ENCODE measurements at places on chromosomes 1 and 21.

DNA sequence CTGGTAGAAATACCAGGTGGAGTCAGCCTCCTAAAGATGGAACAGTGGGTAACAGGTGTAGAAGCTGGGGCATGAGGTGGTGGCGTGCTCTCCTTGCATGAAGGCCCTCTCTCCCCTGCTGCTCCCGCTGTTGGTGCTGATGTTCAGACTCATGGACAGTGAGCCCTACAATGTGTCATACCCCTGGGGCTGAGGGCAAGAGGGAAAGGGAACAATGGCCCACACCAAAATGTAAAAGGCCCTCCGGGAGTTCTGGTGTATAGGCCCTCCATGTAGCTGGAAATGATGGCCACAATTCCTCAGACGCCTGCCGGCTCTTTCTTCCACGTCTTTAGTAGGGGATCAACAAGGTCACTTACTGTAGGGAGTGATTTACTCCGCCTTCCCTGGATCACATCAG lies 194.9 kb downstream of the DYRK1A start:
- DNase-seq: no peak

DNA sequence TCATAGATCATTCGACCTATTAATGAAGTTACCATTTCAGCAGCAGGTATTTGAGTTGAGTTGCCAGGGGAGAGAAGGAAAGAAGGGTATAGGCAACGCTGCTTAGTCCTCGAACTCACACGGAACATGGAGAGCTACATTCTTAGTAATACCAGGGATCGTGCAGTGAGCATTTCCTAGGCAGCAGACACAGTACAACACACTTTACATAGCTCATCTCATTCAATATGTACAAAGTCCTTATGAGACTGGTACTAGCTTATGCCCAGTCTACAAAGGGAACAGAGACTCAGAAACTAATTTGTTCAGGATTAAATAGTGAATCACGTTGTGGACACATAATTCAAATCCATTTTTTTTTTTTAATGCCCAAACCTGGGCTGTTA lies 25.6 kb downstream of the IRF2BP2 start:
- no peak for DNase-seq

GRCh38 chr1:202752774-202753173 lies 42.5 kb upstream of the SYT2 start:
- DNase-seq: no peak

DNA sequence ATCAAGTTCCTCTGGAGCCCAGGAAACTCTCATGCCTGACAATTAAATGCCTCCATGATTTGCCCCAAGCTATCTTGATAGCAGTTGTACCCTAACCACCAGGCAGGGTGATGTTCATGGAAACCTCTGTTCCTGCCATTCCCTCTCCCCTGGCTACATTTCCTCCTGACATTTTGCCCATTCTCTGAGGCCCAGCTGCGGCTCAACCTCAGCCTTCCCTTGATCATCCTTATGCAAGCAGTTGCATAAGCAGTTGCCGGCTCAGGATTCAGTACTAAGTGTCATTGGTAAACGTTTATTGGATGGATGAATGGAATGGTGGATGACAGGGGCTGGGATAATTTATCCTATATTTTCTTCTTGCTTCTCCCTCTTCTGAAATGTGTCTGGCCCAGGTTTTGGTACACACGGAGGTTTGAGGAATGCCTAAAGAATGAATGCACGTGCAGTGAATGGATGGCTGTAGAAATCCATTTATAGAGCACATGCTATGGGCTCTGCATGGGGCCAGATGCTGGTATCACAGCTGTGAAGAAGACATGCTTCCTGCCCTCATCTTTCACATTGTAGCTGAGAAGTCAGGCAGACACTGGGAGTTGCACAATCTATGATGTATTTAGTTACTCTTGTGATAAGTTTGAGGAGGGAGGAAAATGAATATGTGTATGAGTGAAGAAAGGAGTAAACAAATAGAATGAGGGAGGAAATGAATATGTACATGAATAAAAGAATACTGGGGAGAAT lies 261.8 kb downstream of the FOXD2 start:
- DNase-seq: no peak

- DNase-seq: no peak
These were observed 195.1 kb downstream of the CRB1 start for GRCh38 chr1:197463142-197463541.

DNA sequence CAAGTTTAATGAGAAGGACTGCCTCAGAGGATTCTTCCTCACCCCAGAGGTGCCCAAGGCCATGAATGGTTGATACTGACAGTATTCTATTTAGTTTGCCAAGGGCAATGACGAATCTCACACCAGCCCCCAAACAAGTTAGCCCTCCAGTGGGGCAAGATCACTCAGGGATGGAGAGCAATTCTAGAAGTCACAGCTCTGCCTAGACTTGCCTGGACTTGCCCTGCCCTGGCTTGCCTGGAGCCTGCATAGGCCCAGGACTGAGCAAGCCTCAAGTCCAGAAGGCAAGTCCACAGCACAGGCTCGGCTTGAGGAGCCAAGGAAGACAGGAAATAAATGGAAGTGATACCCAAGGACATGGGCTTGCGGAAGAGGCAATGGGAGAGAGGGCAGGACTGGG lies 39.5 kb upstream of the RGS16 start:
- DNase-seq: no peak

- no peak for DNase-seq
These were observed 14.4 kb downstream of the FRRS1 start for GRCh38 chr1:99751877-99752504.

DNA sequence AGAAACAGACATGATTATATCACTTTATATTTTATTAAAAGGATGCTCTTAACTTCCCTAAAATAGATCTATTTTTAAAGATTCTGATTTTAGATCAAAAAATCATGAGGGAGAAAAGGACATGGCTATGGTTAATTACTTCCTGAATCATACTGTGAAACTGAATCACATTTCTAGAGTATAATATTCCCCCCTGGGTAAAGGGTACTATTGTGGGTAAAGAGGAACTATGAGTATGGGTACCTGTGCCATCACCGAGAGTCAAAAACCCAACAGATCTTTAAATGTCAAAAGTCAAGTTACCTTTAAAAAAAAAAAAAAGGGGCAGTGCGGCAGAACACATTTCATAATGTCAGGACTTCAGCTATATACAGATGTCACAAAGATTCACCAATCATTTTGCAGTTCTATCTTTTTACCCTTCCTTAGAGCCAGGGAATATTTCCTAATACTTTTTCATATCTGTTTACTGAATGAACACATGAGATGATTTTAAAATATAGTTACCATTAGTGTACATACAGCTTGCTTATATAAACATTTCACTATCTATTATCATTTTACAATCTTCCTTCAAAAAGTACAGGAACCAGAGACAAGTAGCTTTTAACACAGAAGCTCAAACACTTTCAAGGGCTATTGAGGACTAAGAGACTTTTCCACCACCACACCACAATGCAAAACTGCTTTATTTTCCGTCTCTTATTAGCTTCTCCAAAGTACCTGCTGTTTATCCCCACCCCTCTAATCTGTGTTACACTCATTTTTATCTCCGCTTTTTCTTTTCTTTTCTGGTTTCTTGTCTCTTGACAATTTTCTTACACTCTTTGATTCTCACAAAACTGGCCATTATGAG lies 45.0 kb downstream of the EVI5 start:
- no peak for DNase-seq

DNA sequence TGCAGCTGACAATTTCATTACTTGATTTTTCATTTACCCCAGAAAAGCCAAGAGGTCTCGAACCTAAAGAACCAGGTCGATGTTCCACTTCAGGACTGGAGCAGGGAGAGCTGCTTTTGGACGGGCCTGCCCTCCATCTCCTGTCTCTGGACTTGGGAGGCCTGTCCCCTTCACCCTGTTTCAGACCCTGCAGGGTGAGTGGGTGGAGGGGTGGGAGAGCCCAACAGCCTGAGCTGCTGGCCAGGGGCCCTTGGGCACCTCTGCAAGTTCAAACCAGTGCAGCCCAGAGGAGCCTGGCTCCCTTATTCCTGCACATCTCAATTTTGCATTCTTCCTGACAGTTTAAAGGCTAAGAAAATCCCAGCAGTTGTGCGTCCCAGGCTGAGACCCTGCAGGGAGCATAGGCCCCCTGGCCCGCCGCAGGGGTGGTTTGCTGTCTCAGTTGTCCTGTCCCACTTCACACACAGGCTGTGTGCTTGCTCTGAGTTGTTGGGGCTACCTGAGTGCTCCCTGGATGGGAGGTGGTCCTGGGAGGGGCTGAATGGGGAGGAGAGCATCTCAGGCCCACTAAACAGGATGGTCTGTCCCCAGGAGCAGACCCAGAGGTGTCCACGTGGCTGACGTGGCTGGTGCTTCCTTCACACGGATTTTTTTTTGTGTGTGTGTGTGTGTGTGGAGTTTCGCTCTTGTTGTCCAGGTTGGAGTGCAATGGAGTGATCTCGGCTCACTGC lies 443.7 kb downstream of the PTPRU start:
- no peak for DNase-seq

DNA sequence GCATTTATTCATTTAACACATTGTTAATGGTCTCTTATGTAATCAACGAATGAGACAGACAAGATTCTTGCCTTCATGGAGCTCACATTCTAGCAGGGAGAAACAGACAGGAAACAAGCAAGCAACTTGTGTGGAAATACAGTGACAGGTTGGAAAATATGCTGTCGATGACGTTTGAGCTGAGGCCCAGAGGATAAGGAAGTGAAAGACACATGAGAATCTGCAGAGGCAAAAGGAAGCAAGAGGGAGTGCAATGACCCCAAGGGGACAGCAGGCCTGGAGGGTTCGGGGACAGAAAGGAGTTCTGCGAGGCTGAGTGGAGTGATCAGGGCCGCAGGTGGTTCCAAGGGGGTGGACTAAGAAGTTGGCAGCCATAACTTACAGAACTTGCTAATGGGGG lies 60.6 kb upstream of the AKT3 start:
- no peak for DNase-seq

DNA sequence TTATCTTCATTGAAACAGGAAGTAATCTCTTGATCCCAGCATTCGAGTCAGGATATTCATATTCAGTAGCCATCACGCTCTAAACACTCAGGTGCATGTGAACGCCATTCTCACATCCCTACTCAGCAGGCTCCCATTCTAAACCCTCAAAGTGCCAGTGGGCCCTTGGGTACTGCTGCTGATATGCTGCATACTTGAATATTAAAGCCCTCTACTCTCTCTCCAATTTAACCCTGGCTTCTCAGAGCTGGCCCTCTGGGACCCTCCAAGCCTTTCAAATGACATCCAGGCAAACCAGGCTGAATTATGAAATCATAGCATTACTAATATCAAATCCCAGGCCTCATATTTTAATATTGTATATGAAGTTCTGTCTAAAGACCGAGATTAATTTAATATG lies 468.2 kb downstream of the NUF2 start:
- DNase-seq: no peak

DNA sequence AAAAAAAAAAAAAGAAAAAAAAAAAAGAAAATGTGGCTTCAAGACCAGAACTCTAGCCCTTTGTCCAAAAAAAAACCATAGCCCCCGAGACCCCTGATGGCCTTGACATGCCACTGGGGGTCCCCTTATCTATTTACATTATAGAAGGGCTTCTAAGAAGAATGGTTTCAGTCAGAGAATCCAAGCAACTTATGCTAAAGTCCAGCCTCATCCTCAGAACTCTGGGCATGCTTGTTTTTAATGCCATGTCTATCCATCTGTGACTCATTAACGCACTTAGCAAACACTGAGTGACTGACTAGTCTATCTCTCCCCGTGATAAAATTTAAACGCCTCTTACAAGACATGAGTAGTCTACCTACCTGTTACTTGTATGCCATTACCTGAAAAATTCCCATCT lies 29.3 kb downstream of the ERG start:
- DNase-seq: no peak

DNA sequence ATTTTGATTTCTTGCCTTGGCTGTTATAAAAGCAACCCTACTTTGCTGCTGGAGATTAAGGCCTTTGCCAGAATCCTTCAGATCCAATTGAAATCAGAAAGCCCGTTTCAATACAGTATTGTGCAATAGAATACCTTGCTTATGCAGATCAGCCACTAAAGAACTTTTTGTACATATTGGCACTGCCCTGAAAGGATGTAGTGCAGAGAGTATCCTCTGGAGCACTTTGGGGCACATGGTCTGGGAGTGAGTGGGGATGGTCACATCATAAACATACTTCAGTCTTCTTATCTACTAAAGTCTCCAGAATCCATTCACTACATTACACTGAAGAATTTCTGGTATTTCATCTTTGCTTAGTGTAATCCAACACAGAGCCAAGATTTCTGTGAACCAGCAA lies 189.0 kb downstream of the CENPF start:
- DNase-seq: no peak

DNA sequence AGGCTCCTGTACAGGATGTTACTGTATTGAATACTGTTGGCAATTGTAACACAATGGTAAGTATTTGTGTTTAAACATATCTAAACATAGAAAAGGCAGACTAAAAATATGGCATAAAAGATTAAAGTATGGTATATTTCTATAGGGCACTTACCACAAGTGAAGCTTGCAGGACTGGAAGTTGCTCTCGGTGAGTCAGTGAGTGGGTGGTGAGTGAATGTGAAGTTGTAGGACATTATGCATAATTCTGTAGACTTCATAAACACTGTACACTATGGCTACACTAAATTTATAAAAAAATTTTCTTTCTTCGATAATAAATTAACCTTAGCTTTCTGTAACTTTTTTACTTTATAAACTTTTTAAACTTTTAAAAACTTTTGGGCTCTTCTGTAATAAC lies 13.7 kb upstream of the TRIM62 start:
- no peak for DNase-seq

GRCh38 chr1:145711213-145711651 lies 4.1 kb upstream of the PDZK1 start:
- DNase-seq: no peak

GRCh38 chr1:176456795-176457194 lies 6.2 kb upstream of the PAPPA2 start:
- DNase-seq: no peak

DNA sequence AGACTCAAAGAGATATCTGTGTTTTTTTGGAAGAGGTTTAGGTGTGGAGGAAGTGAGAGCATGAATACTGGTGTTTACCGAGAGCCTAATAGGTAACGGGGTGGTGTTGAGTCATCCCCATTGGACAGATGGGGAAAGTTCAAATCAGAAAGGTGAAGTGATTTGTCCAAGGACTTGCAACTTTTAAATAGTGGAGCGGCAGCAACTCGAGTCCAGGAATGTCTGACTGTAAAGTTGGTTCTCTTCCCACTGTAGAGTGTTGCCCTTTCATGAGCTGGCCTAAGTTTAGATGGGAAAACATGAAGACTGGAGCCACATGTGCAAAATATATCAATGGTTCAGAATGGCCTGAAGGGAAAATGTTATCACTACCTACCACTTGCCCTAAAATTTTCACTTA lies 125.7 kb downstream of the LYPLAL1 start:
- DNase-seq: no peak

- no peak for DNase-seq
These were observed 333.9 kb upstream of the ADAMTS5 start for GRCh38 chr21:27300770-27301169.

- DNase-seq: no peak
These were observed 246.7 kb downstream of the MRPL39 start for GRCh38 chr21:25360593-25360992.

GRCh38 chr1:240173836-240174235 lies 82.2 kb downstream of the FMN2 start:
- no peak for DNase-seq

- DNase-seq: no peak
These were observed 53.0 kb downstream of the KANK4 start for GRCh38 chr1:62265956-62266935.
